ENCODE measurements at places on chromosomes 13 and 19. TPM values are rescaled to one million over a fixed set of nuclear protein-coding genes. Genes with fewer than 3 reads are reported as not detected.
A peak's percentile ranks its signal among the peaks of the same experiment; 100 is the strongest.

- DNase-seq: peak; percentile 92
Measured at GRCh38 chr19:51552996-51553725, 17.9 kb upstream of the ZNF175 start.

Gene CNFN
- 4.9 TPM for polyA plus RNA-seq

GRCh38 chr19:42067315-42067888 lies 2.6 kb downstream of the GRIK5 start:
- peak; percentile 17 for DNase-seq

Gene ZGLP1
- polyA plus RNA-seq: 5.5 TPM

GRCh38 chr19:1106841-1107660 lies 3.3 kb downstream of the GPX4 start:
- DNase-seq: no peak

- no peak for DNase-seq
Measured at GRCh38 chr19:6802336-6803035, 30.0 kb downstream of the VAV1 start.

Gene CACNG7
- polyA plus RNA-seq: not detected

Gene ICAM5
- polyA plus RNA-seq: 0.34 TPM

Gene KRTDAP
- polyA plus RNA-seq: not detected

Gene SLC27A5
- 41.5 TPM for polyA plus RNA-seq

DNA sequence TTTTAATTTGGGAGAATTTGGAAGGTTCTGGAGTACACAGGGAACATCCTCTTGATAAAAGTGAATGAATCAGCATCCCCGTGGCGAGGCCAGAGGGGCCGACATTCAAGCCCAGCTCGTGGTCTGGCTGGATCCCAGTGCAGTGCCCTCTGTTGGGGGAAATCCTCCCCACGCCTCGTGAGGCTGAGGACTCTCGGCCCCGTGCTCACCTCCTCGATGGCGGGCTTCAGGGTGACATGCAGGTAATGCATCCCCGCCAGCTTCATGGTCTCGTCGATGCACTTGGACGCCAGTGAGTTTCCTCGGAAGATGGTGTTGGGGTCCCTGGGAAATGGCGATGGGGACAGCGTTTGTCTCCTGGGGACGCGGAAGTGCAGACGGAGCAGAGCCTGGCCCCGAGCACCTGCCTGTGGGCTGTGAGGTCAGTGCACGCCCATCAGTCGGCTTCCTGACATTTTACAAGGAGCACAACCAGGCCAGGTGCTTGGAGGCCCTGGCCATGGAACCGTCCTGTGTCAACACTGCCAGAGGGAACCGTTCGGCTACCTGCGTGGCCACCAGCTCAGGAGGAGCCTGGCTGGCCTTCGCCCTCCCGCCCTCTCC lies 43.3 kb upstream of the C13orf46 start:
- DNase-seq: no peak

Gene ZNF540
- polyA plus RNA-seq: 5.4 TPM

- DNase-seq: no peak
Measured at GRCh38 chr13:113147206-113147605, 11.2 kb upstream of the PROZ start.

DNA sequence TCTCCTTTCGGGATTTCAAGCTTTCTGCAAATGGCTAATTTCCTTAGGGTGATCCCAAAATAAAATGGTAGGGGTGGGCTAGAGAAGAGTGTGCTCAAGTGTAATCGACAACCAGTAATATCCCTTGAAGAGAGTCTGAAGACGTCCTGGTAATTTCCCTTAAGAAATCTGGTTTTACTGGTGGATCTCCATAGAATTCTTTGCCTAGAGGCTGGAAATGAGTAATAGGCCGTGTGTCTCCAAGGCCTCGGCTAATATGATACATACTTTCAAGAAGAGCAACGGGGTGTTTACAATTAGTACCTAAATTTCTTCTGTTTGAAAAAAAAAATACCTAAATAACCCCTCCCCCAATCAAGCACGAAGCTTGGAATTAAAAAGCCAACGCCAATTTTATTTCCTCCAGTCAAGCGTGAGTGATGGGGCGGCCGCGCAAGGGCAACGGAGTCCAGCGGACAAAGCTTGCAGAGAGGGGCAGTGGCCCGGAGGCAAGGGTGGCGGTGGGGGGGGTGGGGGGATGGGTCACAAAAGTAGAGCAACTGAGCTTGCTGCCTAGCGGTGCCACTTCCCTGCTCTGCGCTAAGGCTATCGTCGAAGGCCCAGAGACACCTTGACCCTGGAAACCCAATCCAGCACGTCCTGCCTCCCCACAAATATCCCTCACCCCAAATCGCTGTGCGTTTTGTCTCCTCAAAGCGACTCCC lies 7.8 kb downstream of the SOX21 start:
- peak; percentile 31 for DNase-seq

Gene ZNF577
- 32.2 TPM for polyA plus RNA-seq

- no peak for DNase-seq
Measured at GRCh38 chr19:38358071-38358470, 16.3 kb upstream of the PSMD8 start.

GRCh38 chr13:45781553-45782326 lies 69.8 kb downstream of the SIAH3 start:
- peak; percentile 30 for DNase-seq

Gene GPC6
- polyA plus RNA-seq: 6.2 TPM

- no peak for DNase-seq
Measured at GRCh38 chr13:112102243-112102642, 35.3 kb downstream of the SOX1 start.

Gene IRGQ
- 9.5 TPM for polyA plus RNA-seq

DNA sequence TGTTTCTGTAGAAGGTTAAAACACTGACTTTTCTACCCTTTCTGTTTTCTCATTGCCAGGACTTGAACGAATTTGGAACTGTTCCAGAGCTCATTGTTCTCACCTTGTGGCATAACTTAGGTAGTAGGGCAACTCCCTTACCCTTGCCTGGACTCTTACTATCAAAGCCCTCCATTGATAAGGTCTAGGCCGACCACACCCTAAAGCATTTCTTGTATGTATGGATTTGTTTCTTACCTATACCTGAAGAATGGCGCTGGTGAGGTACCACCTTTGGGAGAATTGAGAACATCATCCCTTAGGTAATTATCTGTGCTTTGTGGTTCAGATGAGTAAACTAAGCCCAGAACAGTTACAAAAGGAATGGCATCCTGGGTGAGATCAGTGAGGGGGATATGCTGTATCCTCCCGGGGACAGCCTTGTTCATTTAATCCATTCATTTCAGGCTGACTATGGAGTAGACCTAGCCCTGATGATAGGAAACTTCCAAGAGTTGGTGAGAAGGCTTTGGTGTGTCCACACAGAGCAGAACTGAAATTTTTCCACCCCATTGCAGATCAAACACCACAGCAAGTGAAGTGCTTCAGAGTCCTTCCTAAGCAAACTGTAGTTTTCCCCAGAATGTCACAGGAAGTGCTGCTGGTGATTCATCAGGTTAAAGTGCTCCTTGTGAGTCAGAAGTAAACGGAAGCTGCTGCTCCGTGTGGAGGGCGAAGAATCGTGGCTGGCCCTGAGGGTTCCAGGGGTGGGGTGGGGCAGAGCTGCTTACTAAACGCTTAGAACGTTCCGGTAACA lies 113.0 kb downstream of the TEX26 start:
- DNase-seq: no peak

DNA sequence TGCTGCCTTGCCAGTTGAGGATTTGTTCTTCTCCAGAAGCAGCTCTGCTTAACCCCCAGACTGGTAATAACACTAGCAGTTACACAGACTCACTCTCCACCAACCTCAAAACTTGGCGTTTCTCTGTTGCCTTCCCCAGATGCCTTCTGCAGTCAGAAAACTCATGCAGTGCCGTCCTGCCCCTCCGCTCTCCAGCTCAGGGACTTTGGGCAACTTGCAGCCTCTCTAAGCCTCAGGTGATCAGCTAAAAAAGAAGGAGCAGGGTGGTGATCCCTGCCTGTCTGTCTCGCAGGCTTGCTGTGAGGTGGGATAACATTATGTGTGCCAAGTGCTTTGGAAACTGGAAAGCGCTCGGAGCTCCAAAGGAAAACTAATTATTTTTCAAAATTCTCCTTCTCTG lies 391.6 kb downstream of the HS6ST3 start:
- no peak for DNase-seq

GRCh38 chr19:9528757-9529336 lies 9.6 kb downstream of the ZNF426 start:
- DNase-seq: no peak

Gene KLK14
- polyA plus RNA-seq: not detected

- no peak for DNase-seq
Measured at GRCh38 chr13:102012299-102013293, 389.3 kb downstream of the FGF14 start.

DNA sequence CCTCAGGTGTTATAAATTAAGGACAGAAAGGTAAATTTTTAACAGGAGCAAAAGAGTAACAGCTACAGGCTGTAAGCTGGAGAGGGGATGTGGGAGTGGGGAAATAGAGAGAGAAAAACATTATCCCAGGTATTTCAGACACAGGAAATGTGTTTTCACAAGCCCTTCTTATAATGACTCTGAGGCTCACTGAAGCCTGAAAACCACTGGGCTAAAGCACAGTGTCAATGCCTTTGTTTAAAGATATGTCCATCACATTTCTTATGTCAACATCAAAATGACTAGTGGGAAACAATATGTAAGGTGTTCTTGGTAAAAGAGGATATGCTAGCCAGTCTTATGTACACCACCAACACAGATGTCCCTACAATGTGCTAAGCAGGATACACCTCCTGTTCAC lies 365.9 kb downstream of the FGF14 start:
- peak; percentile 77 for DNase-seq

GRCh38 chr13:73039201-73040108 lies 19.4 kb upstream of the KLF5 start:
- DNase-seq: no peak

Gene HOMER3
- polyA plus RNA-seq: 53.1 TPM

DNA sequence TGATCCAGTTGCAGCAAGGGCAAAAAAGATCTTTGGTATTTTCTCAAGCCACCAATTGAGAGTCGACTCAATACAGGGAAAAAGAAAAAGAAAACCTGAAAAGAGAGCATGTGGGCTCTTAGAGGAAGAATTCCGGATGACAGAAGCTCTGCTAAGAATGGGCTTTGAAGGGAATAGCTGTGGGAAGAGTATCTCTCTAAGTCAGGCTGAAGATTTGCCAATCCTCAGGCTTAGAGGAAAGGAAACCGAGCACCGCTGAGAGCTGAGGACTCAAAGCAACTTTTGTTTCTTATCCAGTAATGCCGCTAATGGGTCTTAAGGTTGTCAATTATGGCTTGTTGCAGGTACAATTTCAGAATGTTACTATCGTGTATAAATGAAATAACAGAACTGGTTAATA lies 166.4 kb downstream of the EFNB2 start:
- no peak for DNase-seq

- no peak for DNase-seq
Measured at GRCh38 chr13:27339299-27339698, 68.7 kb downstream of the RASL11A start.

Gene IZUMO4
- 8.9 TPM for polyA plus RNA-seq

DNA sequence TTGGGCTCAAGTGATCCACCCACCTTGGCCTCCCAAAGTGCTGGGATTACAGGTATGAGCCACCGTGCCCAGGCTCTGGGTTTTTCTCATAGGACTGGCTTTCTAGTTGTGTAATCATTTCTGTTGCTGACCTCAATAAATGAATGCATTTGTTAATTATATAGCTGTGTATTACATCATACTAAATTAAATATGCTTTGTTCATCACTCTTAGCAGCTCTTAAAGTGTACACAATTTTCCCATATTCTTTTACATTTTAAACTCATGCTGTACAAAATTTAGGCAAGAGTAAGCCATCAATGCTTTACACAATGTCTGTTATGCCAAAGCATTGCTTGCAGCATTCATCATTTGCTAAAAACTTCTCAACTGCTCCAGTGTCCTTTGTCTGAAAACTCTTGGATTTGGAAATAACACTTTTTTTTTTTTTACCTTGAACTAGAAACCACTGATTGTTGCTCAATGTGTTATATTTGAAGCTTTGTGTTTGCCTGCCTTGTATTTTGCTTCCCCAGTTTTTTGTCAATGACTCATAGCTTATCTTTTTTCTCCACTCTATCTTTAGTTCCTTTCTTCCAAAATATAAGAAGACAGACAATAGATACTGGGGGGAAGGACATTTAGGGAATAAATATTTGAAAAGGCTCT lies 31.4 kb downstream of the CCDC122 start:
- no peak for DNase-seq

Gene ZNF829
- polyA plus RNA-seq: 1.2 TPM

- DNase-seq: no peak
Measured at GRCh38 chr13:60347174-60347573, 49.8 kb upstream of the TDRD3 start.

Gene PRR36
- 1.1 TPM for polyA plus RNA-seq

DNA sequence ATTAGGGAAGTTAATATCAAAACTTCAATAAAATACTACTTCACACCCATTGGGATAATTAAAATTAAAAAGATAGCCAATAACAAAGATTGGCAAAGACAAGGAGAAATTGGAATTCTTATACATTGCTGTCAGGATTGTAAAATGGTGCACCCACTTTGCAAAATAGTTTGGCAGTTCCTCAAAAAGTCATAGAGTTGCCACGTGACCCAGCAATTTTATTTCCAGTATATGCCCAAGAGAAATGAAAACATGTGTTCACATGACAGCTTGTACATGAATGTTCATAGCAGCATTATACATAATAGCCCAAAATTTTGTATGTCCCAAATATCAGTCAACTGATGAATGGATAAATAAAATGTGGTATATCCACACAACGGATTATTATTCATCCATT lies 3.3 kb downstream of the MBD3L1 start:
- no peak for DNase-seq

DNA sequence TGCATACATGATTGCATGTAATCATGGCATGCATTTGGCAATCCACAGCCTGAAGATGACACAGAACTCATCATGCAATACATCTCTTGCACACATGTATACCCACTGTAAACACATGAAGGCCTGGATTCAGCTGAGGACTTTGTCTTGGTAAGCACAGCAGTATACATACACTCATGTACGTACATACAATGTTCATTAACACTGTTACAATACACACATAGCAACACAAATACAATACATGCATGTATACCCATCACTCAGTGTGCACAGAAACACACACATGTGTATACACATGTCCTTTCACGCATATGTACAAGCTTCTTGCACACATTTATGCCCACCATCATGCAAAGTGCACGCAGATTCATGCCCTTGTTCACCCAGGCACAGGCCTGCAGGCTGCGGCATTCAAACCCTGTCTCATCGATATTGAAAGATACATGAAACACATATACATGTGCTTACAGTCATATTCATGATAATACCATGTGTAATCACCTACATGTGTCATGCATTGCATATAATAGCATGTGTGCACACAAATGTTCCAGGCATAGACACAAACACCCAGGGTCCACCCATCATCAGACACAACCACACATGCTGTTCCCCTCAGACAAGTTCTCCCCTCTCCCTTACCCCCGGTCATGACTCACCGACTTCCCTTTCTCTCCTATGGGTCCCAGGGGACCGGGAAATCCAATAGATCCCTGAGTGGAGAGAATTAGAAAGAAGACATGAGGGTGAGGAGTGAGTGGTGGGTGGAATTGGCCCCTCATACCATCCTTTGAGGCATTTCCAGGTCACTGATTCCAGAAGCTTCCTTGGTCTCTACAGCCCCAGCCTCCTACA lies 28.7 kb downstream of the COL5A3 start:
- DNase-seq: no peak

Gene ENOX1
- polyA plus RNA-seq: 6.8 TPM

Gene LRRC63
- 0.17 TPM for polyA plus RNA-seq

Measured in kidney (tissue), 22 donors.